ENCODE measurements at places on chromosomes 1 and 21.
A peak's percentile ranks its signal among the peaks of the same experiment; 100 is the strongest.

DNA sequence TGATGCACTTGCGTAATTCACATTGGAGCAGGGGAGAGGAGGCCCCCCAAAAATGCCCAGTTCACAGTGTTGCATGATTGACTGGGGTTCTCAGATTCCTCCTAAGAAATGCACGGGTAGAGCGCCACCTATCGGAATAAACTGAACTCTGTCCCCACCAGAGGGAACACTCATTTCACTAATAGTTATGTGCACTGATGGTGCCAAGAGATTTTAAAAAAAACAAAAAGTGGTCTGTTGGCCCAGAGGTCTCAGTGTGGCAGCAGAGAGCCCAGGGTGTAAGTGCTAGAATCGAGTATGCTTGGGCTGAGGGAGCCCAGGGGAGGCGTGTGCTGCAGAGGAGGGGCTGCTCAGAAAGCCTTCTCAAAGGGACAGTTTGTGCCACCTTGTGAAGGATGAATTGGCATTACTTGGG is 6.9 kb downstream of the PINK1 start:
- DNase-seq = peak; percentile 61

- no peak for DNase-seq
Observed at GRCh38 chr1:33667386-33668282, 195.2 kb downstream of the ZSCAN20 start.

DNA sequence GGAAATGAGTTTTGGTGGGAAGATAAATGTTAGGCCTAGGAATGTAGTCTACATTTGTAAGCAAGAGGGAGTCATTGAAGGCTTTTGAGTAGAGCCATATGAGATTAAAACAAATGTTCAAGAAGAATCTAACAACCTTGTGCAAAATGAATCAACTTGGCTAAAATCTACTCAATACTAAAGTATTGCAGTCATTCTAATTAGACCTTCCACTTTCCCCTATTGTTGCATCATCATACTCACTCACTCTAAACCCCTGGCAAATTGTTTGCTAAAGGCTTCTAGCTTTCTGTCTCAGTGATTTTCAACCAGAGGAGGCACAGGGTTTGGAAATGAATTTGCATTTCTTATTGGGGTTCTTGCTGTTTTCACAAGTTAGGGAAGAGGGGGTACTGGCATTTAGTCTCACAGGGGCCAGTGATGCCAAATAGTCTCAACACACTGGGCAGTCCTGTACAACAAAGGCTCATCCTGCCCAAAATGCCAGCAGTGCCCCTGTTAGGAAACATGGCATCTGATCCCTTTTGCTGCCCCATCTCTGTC is 85.3 kb downstream of the SEC16B start:
- DNase-seq = no peak

DNA sequence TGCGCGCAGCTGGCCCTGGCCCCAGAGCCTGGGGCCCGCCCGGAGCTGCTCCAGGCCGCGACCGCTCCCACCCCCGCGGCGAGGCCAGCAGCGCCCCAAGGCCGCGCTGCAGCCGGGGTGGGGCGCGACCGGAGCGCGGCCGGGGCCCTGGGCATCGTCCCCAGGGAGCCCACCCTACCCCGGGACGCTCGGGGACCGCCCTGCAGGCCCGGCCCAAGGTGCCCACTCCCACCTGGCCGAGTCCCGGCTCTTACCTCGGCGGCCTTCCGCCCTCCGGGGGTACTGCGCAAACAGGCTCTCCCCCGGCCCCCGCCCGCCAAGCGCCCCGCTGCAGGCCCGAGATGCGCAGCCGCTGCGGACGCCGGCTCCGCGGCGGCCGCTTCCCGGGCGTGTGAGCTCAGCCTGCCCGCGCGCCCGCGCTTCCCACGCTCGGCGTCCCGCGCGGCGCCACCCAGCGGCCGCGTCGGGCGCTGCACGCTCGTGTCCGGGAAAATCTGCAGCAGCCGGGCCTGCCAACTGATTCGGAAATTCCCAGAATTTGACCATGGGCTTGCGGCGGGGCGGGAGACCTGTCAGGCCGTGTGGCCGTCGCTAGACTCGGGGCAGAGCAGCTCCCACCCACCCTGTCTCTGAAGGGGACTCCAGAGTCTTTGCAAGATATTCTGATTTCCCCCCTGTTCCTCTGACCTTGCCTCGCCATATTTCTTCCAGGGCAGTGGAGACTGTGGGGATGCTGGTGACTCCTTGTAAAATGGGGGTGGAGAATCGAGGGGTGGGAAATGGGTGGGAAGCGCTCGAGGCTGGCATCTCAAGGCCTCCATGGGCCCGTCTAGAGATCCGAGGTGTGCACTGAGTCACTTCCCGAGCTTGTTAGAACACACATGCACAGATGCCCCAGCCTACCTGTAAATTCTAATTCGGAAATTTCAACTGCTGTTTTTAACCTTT is 41.9 kb downstream of the CD34 start:
- peak; percentile 72 for DNase-seq

DNA sequence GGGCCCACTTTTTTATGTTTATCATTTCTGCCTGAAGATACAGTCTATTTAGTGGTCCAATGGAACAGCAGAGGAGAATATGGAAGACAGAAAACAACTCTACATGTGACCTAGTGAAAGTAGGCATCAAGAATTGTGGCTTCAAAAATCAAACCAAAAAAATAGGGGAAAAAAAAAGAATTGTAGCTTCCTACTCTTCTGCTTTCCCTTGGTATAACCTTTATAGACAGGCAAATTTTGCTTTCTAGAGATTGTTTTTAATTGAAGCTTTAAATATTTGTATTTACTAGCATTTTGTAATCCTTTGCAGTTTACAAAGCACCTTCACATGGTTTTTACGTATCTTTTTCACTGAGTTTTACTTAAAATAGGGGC is 14.3 kb downstream of the PDIK1L start:
- DNase-seq = no peak

DNA sequence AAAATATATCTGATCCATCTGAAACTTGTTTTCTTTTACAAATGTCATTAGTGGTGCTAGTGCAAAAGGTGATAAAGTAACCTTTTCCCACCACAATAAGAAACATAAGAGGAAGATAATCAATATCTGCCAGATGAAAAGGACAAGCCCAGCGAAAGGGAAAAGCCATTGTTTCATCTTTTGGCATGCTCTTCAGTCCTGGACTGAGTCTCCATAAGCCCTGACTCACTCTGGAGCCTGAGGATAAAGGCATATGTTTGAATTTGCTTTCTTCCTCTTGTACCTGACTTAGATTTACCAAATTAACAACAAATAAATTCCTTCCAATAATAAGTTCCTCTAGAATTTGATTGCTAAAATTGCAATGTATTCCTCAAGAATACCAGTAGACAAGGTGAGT is 13.6 kb downstream of the DNAJC11 start:
- no peak for DNase-seq

- DNase-seq = no peak
Observed at GRCh38 chr1:163265547-163265946, 56.2 kb upstream of the NUF2 start.

DNA sequence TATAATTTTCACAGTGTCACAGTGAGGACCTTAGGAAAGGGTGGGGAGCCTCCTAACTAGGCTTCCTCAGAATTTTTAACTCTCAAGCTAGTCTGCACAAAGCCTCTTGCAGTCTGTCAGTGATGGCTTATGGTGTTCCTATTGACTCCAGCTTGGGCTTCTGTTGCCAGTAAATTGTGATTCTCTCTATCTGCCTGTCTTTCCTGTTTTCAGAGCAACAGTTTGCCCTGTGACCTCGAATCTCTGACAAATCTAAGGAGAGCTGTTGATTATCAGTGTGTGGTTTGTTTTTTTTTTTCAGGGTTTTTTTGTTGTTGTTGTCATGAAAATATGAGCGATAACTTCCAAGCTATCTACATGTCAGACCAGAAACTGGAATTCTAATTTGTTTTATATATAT is 423.2 kb upstream of the B3GALT2 start:
- DNase-seq = no peak

- DNase-seq = no peak
Observed at GRCh38 chr1:221309723-221310122, 430.5 kb downstream of the HLX start.

DNA sequence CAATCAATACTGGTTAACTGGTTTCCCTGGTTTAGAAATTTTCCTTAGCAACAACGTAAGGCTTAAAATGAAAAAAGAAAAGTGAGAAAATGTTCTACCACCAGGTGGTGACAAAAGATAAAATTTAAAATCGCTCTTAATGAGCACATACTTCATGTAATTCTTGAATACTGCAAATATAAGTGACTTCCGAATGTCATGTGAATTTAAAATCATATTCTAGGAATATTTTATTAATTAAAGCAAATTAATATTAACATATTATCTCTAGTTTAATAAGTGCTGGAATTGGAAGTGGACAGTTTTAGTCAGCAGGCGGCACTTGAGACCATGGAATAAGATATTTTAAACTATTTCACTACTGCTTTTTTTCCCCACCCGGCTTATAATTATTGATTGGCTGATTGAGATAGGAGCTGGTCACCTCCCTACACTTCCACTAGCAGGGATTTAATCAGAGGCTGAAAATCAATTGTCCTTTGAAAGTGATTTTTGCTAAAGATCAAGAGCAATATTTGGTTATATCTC is 5.0 kb upstream of the ADAMTS1 start:
- DNase-seq = peak; percentile 67

GRCh38 chr1:202289009-202289408 is 52.7 kb downstream of the UBE2T start:
- no peak for DNase-seq

- no peak for DNase-seq
Observed at GRCh38 chr21:44551340-44551961, at the start of gene KRTAP10-2. TSS of gene KRTAP10-2 (minus strand) at chr21:44551505. CDS start at chr21:44551458, 47 bp downstream.

DNA sequence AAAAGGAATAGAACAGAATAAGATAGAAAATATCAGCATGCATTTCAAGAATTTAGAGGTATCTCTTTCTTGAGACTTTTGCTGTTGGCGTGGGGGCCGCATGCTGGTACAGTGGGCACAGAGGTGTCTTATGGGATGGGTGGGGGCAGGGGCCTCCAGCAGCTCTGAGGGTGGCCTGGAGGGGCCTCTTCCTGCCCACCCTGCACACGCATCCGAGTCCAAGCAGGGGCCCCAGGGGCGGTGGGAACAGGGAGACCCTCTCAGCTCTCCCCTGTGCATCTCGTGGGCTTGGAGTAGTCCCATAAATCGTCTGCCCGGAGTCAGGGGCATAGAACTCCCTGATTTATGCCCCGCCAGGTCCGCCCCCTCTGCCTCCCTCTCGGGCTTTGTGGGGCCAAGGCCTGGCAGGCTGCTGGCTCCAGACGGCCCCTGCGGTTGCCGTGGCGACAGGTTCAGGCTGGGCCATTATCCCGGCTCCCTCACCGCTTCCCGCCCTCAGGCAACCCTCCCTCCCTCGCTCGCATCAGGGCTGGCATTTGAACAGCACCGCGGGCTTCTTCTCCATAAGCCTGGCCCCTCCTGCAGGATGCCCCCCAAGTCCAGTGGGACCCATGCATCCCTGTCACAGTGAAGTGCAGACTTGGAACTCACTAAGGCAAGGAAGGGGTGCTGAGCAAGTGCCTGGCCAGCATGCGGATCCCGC is 133.2 kb upstream of the ZBTB40 start:
- DNase-seq = no peak

- DNase-seq = no peak
Observed at GRCh38 chr1:114208714-114209113, 55.0 kb upstream of the SYT6 start.

GRCh38 chr1:234659538-234659937 is 49.6 kb upstream of the IRF2BP2 start:
- DNase-seq = peak; percentile 57

DNA sequence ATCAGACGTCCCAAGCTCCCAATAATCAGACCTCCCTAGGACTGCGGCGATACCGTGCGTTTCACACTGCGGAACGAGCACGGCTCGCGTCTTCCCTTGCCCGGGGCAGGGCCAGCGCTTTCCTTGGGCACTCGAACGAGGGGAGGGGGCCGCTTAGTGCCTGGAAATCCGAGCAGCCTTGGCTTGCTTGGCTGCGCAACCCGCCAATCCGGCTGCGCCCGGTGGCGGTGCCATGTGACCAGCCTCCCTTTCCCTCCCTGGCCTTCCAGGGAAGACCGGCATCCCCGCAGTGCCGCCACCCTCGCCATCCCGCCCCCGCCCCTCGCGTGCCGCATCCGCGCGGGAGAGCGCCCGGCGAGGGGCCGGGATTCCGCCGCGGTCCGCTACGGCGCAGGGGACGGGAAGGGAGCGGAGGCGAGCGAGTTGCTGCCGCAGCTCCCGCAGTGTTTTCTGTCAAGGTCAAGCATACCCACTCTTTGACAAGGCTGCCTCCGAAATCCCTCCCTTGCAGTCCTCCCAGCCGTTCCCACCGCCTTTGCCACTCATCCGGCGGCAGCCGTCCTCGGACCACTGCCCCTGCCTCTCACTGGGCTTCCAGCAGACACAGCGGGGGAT is 8.3 kb upstream of the RNF19B start:
- DNase-seq = peak; percentile 50

DNA sequence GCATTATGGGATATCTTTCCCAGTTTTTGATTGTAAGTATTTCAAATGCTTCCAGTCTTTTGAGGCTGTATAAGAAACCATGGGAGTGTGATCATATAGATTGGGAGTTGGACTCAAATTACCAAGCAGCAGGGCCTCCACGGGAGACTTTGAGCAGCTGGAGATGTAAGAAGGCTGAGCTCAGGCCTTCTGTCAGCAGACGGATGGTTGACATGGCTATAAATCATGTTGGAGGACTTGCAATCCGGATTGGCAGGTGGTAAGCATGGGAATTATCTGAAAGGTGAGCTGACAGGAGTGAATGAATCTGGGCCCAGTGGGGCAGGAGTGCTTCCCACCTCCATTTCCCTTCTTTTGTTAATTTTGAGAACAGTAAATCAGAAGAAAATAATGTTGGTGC is 83.2 kb upstream of the PPM1J start:
- no peak for DNase-seq

DNA sequence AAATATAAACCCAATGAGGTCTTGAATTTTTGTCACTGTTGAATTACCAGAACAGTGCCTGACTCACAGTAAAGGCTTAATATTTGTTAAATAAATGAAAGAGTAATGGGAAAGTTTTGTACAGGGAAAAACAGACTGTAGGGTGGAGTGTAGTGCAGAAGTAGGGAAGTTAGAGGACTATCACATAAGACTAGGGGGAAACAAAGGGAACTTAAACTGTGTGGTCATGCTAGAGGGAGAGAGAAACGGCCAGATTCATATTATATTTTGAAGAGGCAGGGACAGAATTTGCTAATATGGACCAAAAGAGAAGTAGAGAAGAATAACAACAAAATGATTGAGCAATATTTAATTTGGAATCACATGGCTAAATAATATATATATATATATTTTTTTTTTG is 14.8 kb downstream of the CTSK start:
- DNase-seq = no peak

GRCh38 chr21:16644685-16645084 is 868.2 kb upstream of the CXADR start:
- DNase-seq = peak; percentile 27

DNA sequence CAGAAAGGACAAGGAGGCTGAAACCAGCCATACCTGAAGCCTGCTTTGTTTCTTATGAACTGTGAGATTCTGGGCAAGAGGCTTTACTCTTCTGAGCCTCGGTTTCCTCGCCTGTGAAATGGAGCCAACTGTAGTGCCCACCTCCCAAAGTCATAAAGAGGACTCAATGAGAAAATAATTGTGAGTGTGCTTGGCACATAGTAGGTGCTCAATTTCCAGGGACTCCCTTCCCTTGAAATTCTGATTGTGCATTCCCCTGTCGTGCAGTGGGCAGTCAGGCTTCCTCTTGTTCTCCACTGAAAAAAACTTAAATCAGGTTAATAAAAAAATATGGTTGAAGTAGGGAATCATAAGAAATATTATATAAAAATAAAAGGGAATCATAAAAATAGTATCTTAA is 37.5 kb upstream of the RUNX3 start:
- DNase-seq = no peak

- DNase-seq = no peak
Observed at GRCh38 chr1:49356594-49356993, 579.9 kb upstream of the BEND5 start.

Data from fibroblast of villous mesenchyme (primary cell).